Activated CD8-positive, alpha-beta memory T cell treated with anti-CD3 and anti-CD28 coated beads for 4 hours (primary cell): ENCODE measurements at places on chromosomes 7 and 10.

DNA sequence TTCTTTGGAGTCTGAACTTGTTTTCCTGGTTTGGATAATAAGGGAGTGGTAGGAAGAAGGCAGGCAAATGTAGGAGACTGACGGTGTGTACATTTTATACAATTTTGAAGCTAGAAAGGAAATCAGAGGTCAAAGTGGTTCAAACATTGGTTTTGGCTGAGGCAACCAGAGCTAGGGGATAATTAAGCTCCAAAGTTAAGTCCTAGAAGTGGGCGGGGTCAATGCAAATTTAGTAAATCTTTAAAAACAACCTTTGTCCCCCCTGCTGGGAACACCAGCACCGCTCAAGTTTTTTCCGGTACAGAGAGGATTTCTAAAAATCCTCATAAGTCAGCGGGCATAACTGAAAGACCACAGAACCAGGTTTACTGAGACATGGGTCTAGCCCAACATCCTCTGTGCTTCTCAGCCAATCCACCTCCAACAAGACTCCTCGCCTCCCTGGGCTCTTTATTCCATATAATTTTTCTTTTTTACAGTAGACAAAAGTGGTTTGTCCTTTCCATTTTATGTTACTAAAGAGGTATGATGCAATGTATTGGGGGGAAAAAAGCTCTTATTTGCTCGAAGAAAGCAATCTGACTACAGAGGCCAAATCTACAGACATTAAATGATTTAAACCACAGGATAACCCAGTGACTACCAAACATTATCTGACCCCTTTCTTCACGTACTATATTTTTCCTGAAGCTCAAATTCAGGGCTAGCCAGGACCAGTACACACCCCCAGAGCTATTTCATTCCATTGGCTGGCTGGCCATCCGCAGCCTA is 1.6 kb downstream of the GLUD1 start:
- DNase-seq = no peak

GRCh38 chr10:103202319-103202718 is 9.2 kb upstream of the NT5C2 start:
- DNase-seq = no peak

- DNase-seq = no peak
These were observed 26.1 kb upstream of the CCNJ start for GRCh38 chr10:96017191-96017687.

GRCh38 chr7:148437043-148437442 is 153.5 kb upstream of the C7orf33 start:
- DNase-seq = no peak

- DNase-seq = no peak
These were observed at the start of gene CXCL12 for GRCh38 chr10:44385026-44385695. TSS of gene CXCL12 (minus strand) at chr10:44385097. CDS start at chr10:44385005, 92 bp downstream.

DNA sequence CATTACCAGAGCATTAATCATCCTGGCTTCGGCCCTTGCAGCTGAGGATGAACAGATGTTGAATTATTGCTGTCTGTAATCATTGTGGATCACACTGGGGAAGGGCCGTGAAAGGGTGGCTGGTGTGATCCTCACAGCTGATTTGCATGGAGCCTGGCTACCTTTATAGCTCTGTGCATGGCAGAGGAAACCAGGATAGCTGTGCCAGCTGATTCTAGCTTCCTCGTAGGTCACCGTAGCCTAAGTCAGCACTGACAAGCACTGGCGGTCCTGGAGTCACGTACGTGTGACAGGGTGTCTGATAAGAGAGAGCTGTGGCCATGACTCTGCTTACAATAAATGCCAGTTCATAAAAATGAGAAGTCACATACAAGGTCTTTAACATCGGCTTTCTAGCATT is 76.5 kb downstream of the INSYN2A start:
- no peak for DNase-seq

- no peak for DNase-seq
These were observed 34.7 kb downstream of the GSDME start for GRCh38 chr7:24722386-24723177.

GRCh38 chr7:140212100-140212881 is 35.5 kb upstream of the KDM7A start:
- no peak for DNase-seq

DNA sequence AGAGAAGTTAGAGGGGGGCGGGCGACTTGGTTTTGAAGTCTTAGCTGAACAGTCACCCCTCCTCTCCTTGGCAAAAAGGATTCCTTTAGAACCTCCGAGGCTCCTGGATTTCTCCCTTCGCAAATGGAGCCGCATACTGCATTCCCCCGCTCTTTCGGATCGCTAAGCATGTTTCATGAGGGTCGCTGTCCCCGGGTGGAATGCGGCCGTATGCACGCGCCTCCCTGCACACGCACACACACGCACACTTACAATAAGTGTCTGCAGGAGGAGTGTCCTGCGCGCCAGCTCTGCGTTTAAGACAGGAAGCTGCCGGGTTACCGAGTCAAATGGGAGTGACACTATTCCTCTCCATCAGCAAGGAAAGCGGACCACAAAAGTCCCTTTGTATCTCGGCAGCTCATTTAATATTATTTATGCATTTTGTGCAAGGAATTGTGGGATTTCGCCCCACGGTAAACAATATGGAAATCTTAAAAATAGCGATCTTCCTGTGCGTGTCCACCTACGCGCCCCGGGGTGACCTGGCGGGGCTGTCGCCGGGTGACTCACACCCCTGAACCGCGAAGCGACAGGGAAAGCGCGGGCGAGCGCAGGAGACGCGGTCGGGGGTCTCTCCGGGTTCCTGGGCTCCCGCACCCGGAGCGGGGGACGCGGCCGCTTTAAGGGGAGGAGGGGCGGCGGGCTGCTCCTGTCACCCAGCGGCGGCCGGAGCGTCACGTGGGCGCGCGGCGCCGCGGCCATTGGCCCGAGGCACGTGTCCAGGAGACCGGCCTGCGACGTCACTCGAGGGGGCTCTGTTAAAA is 988 bp upstream of the EN2 start:
- DNase-seq = no peak

DNA sequence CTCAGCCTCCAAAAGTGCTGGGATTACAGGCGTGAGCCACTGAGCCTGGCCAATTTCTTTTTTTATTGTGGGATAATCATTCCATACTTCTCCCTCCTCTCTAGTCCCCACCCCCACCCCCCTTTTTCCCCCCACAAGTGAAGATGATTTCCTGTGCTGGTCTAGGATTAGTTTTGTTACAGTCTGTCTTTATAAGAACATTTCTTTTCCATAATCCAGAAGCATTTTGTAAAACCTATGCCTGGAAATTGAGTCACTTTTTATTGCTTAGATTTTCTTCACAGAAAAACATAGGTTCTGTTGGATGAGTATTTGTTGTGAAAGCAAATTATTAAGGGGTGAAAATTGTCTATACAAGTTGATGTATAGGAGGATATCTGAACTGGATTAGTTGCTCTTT is 98.9 kb downstream of the KAT6B start:
- no peak for DNase-seq

- no peak for DNase-seq
These were observed 157.9 kb downstream of the ELMO1 start for GRCh38 chr7:37290731-37291130.

DNA sequence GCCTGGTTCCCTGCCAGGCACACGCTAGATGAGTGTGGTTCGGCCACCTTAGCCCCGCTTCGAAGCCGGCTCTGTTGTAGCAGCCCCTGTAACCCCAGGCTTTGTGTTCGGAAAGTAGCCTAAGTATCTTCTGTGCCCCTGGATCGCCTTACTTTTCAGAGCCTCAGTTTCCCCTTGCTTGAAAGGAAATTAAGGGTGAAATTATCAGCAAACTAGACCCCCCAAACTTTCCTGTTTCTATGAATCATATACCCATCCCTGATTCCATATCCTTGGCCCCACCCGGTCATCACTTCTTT is 312 bp downstream of the PDCD11 start:
- DNase-seq = no peak

GRCh38 chr10:50740293-50740648 is 535 bp downstream of the ASAH2B start:
- no peak for DNase-seq

- no peak for DNase-seq
These were observed 53.3 kb upstream of the PPIF start for GRCh38 chr10:79293841-79294581.

GRCh38 chr10:62031507-62031906 is 130.0 kb downstream of the ARID5B start:
- no peak for DNase-seq

- no peak for DNase-seq
These were observed 65.3 kb downstream of the CHCHD3 start for GRCh38 chr7:133016604-133017003.

- no peak for DNase-seq
These were observed 60.0 kb downstream of the ICA1 start for GRCh38 chr7:8201846-8202441.

DNA sequence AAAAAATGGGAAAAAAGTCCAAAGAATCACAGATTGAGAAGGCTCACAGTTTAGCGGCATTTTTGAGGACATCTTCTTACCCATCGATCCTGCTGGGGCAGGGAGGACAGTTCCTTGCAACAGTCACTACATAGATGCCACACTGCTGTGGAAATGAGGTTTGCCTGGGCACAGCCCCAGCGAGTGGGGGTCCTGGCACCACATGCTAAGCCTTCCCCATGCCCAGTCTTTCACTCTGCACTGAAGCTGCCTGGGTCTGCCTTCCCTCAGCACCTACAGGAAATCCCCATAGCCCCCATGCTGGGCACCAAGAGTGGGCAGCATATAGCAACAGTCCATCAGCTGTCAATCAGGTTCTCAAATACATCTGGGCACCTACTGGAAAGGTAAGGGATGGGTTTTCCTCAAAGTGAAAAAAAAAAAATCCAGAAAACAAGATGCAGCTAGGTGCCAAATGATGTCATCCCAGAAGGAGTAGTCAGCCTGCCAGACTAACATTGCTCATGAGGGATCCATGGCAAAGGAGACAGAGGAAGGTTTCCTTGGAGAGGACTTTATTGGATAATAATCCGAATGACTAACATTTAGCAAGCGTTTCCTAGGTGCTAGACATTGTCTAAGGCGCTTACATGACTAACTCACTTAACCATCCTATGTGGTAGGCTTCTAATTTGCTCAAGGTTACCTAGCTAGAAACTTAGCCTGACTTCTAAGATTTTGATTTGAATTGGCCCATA is 125.7 kb upstream of the CXCL12 start:
- no peak for DNase-seq

GRCh38 chr10:68471586-68472408 is at the start of gene DNA2:
TSS of gene DNA2 (minus strand) at chr10:68471973. CDS start at chr10:68471864, 109 bp downstream.
- DNase-seq = peak; percentile 56

- DNase-seq = no peak
These were observed 53.4 kb downstream of the CFAP58 start for GRCh38 chr10:104406715-104407650.
